ENCODE measurements at places on chromosomes 12 and 14.
A peak's percentile ranks its signal among the peaks of the same experiment; 100 is the strongest.

DNA sequence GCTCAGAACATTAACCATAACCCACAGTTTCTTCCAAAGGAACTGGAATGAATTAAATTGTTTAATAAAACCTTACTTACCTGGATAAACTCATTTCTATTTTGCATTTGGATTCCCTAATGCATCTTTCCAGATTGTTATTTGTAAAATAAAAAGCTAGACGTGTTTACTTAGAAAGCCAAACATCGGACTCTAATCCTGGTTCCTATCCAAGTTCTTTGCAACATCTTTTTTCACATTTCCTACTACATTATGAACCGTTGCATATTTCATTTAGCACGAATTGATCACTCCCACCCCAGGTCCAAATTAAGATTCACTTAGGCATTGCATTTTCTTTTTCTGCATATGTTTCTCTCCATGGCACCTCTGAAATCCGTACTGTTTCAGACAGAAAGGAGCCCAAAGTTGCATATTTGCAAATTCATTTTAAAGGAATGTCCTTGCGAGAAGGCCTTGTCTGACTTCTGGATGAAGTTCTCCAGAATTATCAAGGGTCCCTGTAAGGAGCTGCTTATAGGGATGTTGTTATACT lies 164.4 kb upstream of the GSC start:
- no peak for DNase-seq

DNA sequence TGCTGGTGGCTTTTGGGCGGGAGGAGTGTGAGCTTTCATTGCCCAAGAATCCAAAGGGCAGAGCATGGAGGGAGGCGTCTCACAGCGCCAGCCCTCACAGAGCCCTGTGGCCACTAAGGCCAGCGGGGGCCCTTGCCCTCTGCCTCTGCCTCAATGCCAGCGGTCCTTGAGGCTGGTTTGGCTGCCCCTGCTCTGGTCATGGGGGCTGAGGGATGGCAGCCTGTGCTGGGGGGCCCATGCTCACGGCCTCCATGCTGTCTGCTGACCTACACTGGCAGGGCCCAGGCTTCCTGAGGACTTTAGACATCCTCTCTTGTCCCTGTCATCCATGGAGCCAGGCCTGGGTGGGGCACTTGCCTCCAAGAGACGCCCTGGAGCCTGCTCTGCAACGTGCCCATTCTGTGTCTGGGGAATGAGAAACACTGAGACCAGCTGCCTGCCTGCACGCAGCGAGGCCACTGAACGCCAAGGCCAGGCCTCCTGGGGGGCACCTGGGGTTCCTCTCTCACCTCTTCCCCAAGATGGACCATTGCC lies 143.4 kb downstream of the KIF26A start:
- DNase-seq, result no peak

DNA sequence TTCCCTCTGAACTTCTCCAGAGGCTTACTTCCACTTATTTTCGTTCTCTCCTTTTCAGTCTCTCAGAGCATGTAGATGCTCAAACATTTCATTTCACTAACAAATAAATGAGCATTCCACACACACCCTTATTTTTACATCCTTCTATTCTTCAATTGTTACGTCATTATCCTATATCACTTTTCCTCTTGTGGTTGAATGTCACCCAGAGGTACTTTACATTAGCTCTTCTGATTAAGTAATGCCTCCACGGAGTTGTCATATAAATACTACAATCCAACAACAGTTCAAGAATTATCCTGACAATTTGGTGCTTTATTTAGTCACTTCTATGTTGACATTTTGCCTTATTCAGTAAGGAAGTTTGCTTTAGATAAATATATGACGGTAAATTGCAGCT lies 18.4 kb downstream of the FAR2 start:
- no peak for DNase-seq

- DNase-seq, result no peak
Measured at GRCh38 chr12:22250762-22251161, 83.7 kb downstream of the ST8SIA1 start.

- no peak for DNase-seq
Measured at GRCh38 chr12:89417246-89417977, 65.1 kb upstream of the DUSP6 start.

DNA sequence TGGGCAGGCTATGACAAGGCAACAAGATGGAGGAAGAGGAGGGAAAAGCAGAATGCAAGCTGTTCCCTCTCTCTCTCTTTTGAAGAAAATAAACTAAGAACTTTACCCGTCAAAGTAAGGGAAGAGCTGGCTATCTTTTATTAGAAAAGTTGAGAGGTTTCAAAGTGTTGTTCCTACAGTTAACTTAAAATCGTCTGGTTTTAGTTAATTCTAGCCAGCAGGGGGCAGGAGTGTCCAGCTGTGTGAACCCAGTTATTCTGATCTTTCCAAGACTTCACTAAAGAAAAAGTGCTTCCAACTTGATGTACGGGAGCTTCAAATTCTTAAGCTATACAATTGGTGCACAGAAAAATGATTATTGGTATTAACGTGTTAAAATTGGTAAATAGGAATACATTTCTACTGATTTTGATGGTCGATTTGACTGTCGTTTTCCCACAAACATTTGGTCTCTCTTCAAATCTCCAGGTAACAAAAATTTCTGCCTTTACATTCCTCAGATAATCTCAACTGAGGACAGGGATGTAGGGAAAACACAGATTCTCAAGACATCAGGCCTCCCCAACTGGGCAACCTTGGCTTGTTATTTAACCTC lies 28.4 kb upstream of the MON2 start:
- DNase-seq, result peak; percentile 39

- DNase-seq, result no peak
Measured at GRCh38 chr12:60042835-60043234, 447.0 kb downstream of the SLC16A7 start.

- DNase-seq, result no peak
Measured at GRCh38 chr14:102474934-102475333, 34.6 kb downstream of the ANKRD9 start.

DNA sequence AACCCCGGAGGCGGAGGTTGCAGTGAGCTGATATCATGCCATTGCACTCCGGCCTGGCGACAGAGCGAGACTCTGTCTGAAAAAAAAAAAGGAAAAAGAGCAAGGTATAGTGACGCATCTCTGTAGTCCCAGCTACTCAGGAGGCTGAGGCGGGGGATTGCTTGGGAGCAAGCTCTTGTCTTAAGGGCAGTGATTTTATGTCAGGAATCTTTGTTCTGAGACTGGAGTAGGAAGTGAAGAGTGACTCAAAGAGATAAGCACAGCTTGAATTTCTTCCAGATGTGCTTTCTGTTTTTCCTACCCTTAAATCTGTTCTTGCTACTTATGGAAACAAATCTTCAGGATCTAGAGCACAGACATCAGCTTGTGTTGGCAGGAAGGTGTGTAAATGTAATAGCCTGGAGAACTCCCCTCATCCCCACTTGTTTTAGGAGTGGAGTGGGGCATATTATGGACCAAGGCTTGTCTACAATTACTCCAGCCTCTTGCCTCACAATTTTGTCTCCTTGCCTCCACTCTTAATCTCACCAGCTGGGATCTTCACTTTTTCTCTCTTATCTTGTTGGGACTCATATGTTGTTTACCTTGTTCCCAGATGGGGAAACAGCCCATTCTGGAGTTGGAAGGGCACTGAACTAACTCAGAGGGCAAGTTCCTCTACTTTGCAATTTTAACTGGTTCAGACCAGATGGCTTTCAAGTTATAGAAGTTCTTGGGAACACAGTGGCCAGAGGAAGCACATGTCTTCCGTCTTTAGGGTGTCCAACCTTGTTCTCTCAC lies 7.5 kb downstream of the TMED2 start:
- no peak for DNase-seq

GRCh38 chr12:93192878-93193277 lies 184.8 kb upstream of the NUDT4 start:
- DNase-seq, result no peak

DNA sequence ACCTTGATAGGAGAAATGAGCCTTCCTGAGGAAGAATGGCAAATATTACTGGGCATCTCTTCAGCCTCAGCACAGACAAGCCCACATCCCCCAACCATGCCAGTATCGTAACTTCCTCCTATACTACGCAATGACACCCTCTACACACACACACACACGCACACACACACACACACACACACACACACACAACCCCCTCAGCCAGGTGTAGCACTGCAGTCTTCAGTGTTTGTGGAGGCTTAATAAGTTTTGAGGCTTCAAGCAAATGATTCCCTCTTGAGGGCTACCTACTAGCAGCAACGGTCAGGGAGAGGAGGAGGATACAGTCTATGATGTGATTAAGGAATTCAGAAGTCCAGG lies 1.6 kb downstream of the DGKA start:
- peak; percentile 65 for DNase-seq

- no peak for DNase-seq
Measured at GRCh38 chr12:90321369-90321768, 612.7 kb upstream of the ATP2B1 start.

DNA sequence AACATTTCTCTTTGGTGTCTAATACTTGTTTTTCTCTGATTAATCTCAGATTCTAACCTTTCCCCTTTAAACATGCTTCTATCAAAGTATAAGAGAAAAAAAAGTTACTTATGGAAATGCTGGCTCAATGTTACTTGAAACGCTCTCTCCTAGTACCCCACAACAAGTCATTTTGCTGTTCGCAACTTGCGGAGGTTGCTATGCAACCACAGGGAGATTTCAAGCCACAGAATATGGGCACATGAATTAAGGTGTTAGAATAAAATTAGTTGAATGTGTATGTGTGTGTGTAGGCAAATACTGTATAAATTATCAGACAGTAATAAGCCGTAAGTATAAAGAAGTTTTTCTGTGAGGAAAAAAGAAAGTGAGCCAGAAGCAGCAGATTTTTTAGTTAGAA lies 80.6 kb downstream of the CCDC59 start:
- no peak for DNase-seq

DNA sequence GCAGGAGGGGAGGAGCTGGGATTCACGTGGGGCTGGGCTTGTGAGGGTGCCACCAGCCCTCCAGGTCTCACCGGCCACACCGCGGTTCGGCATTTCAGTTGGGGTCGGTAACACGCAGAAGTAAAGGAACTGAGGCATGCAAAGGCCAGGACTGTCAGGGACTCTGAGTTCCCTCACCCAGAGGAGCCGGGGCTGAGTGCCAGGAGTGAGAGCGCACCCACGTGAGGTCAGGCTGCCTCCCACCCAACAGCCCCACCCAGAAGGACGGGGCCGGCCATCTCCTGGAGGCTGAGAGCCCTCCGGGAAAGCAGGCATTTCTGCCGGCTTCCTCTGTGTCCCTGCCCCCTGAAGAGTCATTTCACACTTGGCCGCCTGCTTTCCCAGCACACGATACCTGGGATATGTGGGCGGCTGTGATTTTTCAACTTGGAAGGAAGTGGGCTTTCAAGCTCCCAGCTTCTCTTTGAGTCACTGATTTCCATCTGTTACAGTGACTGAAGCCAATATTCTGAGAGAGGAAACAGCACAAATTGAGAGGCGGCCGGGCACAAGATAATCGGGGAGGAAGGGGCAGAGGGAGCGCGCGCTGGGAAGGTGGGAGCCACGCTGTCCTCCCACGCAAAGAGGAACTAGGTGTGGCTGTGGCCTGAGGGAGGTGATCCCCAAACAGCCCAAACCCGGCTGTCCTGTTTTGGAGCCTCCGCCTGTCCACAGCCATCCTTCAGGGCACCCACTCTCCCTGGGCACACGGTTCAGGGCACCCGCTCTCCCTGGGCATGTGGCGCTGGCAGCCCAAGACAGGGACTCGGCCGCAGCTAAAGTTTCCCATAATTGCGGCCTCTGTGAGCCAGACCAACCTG lies 19.0 kb downstream of the GALNT9 start:
- DNase-seq, result no peak

DNA sequence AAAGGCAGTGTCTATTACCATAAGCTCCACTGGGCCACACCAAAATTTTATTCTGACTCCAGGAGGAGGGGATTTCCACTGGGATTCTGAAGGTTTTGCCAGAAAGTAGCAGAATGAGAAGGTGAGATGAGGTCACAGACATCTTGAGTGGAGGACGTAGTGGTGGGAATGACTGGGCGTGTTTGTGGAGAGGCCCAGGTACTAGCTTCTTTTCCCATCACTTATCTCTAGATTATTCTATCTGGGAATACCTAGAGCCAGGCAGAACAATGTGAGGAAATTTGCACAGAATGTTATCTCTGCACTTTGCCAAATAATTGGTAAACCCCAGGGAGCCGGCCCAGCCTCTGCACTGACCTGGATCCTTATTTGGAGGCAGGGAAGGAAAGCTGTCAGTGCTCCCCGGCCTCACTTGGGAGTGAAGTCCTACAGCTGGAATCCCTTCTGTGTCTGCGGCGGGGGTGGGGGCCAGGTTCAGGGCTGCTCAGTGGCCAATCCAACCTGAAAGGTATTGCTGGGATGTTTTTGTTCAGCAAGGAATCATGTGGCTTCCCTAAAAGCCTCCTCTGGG lies 129.4 kb downstream of the C12orf75 start:
- no peak for DNase-seq

DNA sequence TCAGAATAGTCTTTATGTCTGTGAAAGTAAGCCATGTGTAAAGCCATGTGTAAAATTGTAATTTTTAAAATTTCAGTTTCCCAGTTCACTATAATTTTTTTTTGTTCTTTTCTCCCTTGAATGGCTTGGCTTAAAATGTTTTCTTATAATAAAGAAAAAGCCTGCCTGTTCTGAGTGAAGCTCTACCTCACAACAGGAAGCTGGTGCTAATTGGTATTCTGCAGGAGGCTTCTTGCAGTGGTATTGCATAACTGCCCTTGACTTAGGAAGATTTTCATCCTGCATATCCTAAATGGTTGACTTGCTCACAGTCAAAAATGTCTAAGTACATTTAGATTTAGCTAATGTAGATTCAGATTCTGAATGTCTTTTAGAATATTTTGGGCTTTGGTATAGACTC lies 49.5 kb downstream of the ATP2A2 start:
- no peak for DNase-seq

GRCh38 chr12:95699579-95699978 lies 91.0 kb downstream of the NTN4 start:
- DNase-seq, result no peak

DNA sequence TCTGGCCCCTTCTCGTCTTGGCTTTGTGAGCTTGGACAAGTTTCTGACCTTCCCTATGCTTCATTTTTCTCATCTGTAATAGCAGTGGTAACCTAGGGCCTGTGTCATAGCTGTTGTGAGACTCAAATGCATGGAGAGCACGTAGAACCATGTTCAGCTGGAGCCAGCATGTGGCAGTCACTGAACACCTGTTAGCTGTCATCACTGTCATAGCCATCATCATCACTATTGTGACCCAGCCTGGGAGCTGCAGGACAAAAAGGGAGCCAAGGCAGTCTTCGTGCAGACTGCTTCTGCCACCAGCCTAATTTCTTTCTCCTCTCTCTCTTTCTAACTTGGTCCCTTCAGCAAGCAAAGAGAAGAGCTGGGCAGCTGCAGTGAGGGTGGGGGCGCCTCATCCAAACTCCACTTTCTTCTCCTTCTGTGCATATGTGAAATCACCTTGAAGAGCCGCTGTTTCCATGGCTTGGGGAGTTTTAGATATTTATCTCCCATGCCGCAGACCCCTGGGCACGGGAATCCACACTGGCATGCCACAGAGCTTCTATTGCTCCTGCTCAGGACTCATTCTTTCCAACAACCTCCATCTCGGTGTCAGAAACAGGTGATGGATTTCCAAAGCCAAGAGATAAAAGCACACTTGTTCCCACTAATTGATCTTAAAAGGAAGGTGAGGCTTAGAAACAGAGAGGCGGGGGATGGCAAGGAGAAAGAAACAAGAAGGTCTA lies 87.0 kb downstream of the SRRM4 start:
- DNase-seq, result no peak

- DNase-seq, result no peak
Measured at GRCh38 chr12:111297703-111298426, 71.0 kb downstream of the PHETA1 start.

- no peak for DNase-seq
Measured at GRCh38 chr12:126607157-126607556, 1541.9 kb downstream of the AACS start.

GRCh38 chr14:22854963-22855724 lies 16.4 kb upstream of the LRP10 start:
- no peak for DNase-seq

Data from naive B cell (primary cell).